ENCODE measurements at places on chromosomes 3 and 15. TPM values are rescaled to one million over a fixed set of nuclear protein-coding genes. Genes with fewer than 3 reads are reported as not detected.

The TIMP4 gene
- 3.3 TPM for total RNA-seq

The RAB5A gene
- total RNA-seq = 55.6 TPM

The KCNMB3 gene
- total RNA-seq = 7.4 TPM

- DNase-seq = peak; percentile 69
These were observed 96.2 kb upstream of the TRPM1 start for GRCh38 chr15:31197497-31198414.

DNA sequence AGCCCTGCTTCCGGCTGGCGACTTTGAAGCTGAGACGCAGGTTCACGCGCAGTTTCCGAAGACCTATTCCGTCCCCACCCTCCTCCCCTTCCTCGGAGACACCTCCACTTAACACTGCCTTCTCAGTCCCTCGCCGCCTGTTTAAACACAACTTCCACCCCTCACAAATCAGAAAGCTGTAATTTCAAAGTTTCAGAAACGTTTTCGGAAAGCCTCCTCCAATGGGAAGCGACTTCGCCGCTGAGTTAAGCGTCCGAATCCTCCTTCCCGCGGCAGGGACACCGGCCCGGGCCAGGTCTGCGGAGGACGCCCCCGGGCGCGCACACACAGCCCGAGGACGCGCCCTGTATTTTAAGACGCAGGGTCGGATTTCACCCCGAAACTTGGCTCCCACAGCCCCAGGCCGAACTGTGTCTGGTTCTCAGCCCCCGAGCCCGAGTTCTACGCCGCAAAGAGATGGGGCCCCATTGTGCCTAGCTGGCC, 559 bp upstream of the LRRN1 start:
- peak; percentile 70 for DNase-seq

The CNTN4 gene
- total RNA-seq = 10.4 TPM

All from testis (tissue), 5 donors.